ENCODE measurements at places on chromosomes 5 and 9.

DNA sequence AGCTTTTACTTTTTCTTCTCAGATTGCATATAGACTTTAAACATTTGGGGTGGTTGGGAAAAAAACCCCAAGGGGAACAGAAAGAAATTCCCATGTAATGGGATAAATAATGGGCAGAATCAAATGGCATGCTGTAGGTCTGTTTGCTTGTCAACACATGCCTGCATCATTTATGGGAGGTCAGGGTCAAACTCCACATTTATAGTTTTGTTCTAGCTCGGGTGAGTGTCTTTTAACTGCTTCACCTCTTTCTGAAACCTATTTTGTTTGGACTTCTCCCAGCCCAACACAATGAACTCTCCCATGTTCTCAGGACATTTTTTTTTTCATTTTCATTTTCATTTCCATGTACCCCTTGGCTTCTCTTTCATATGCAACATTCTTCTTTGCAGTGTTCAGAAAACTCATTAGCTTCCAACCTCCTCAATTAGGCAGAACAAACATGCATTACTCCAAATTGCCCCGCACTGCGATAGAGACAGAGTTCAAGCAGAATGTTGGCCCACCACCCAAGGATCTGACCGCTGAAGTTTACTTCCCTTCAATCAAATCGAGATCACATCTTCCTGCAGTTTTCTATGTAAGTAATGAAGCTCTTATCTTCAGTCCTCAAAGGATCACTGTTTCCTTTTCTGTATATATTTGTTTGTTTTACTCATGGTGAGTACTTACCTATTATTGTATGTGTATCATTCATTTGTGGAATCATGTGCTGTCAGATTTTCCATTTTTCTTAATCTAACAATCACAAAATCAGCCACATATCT is 354.6 kb downstream of the ZSWIM6 start:
- no peak for DNase-seq

- no peak for DNase-seq
These were observed 45.7 kb upstream of the GGTA1 start for GRCh38 chr9:121545150-121545874.

DNA sequence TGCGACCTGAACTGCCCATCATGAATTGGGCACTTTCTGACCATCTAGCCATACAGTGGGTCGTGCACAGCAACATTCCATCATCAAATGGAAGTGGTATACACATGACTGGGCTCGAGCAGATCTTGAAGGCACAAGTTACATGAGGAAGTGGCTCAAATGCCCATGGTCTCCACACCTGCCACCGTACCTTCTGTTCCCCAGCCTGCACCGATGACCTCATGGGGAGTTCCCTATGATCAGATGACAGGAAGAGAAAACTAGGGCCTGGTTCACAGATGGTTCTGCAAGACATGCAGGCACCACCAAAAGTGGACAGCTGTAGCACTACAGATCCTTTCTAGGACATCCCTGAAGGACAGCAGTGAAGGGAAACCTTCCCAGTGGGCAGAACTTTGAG is 21.8 kb downstream of the MTMR12 start:
- no peak for DNase-seq

- no peak for DNase-seq
These were observed 51.2 kb upstream of the PALM2AKAP2 start for GRCh38 chr9:109728686-109729300.

DNA sequence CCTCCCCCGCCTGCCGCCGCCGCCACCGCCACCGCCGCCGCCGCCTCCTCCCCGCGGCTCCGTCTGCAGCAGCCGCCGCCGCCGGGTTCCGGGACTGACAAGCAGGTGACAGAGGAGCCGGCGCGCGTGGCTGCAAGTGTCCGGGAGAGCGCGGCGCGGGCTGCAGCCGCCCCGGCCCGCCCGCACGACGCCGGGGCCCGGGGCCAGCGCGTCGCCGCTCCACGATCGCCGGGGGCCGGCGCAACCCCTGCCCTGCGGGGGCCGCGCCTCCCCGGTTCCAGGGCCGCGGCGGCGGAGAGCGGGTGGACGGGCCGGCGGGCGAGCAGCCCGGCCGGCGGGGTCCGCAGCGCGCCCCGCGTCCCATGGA is 343 bp downstream of the LMX1B start:
- DNase-seq: no peak

DNA sequence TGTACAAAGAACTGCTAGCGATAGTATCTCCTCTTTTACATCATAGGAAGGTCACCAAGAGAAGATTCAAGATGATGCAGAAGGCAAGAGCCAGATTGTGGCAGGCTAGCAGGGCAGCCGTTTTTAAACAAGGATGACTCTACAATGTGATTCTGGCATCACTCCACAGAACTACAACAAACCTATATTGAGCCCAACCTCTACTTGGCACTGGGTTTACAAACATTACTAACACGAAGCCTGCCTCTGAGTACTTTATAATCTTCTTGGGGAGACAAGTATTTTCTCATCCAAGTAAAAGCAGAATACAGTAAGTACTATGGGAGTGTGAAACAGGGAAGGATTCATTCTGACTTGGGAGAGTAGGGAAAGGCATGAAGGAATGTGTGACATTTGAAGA is 448.6 kb downstream of the ZNF608 start:
- no peak for DNase-seq

- no peak for DNase-seq
These were observed 7.1 kb upstream of the FBP2 start for GRCh38 chr9:94600715-94601114.

DNA sequence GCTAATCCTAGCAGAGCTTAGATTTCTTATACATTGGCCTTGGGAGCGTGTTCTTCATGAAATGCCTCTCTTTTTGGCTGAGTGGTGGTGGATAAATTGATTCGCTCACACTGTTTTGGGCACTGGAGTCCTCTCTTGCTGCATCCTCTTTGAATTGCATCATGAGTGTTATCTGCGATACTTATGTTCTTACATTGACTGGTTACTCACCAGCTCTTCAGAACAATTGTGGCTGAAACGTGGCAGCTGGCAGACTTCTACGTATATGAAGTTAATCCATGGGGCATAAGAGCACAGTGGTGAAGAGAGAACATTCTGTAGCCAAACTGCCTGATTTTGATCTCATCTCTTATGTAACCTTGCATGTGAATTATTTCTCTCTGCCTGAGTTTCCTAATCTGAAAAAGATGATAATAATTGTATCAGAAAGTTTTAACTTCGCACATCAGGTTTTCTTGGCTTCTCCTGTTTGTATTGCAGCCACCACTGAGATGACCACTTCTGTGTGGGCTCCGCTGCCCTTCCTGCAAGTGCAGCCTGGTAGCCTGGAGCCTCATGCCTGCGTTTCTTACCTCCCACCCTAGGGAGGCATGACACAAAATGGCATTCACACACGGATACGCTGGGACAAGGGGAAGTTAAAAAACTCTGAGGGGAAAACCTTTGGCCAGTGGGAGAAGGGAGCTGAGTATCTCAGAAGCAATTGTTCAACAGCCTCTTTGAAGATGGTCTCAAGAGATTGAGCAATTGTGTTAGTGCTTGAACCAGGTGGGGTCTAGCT is 295.2 kb downstream of the ARHGAP26 start:
- DNase-seq: no peak

DNA sequence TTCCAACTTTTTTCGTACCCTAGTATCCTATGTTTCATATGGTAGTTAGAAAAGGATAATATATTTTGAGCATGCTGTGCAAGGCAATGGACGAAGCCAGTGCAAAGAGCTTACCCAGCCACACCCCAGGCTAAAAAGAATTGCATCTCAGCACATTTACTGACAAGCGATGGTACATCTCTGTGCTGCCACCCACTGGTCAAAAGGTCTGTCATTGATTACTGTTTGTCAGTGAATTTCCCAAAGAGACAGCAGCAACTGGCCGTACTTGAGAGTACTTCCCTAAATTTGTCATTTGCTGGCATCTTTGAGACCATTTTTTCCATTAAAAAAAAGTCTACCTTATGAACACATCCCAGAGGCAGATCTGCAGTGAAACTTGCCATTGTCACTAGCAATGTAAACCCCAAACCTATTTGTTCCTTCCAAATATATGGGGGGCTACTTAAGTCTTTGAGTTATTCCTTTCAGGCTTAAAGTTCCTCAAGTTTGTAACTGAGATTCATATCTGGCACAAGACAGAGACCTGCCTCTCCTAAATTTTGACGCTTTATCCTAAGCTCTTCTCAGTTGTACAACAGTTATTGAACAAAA is 184.3 kb downstream of the CTNND2 start:
- no peak for DNase-seq

DNA sequence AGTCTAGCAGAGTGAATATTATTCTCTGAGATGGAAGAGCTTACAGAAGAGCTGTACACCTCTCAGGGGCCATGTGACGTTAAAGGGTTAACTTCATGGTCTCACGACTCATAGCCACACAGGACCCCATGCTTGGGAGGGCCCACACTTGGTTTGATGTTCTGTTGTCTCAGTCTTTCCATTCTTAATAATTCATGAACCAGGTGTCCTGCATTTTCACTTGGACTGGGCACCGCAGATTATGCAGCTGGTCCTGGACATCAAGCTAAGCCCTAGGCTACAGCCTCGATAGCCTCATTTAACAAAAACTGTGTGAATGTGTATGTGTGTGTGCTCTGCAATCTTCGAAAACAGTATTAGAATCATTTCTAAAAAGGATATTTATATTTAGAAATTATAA is 323.5 kb downstream of the PLK2 start:
- no peak for DNase-seq

DNA sequence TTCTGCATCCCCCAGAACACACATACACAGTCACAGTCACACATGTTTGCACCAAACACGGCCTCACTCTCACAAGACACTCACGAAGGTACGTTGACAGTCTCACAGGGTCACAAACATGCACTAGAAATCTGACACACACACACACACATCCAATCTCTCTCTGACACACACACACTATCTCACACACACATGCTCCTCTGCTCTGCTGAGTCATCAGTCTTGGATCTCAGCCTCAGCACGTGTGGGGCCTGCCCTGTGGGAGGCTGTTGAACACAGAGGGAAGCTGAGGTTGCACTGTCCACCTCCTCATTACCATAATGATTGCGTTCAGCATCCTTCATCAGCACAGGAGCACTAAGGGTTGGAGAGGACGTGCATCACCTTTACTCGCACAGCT is 188.8 kb downstream of the MTRR start:
- DNase-seq: no peak

DNA sequence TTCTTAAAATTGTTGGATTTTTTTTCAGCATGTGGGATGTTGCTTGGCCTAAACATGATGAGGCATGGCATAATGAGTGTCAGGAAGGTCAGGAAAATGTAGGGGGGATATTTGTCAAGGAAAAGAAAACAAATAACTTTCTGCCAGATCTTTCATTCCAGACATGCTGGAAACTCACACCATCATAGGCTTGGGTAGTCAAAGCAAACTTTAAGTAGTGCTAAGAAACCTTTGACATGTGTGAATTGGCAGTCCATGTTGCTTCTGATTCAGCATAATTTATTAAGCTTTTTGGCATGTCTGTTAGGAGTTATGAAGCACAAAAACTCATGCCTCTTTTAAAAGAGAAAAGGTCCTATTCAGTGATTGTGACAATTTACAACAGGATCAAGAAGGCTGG is 61.3 kb upstream of the MTAP start:
- no peak for DNase-seq

- no peak for DNase-seq
These were observed 37.5 kb downstream of the RETREG1 start for GRCh38 chr5:16579142-16579847.

GRCh38 chr5:105501315-105501714 is 1938.7 kb upstream of the NUDT12 start:
- no peak for DNase-seq

DNA sequence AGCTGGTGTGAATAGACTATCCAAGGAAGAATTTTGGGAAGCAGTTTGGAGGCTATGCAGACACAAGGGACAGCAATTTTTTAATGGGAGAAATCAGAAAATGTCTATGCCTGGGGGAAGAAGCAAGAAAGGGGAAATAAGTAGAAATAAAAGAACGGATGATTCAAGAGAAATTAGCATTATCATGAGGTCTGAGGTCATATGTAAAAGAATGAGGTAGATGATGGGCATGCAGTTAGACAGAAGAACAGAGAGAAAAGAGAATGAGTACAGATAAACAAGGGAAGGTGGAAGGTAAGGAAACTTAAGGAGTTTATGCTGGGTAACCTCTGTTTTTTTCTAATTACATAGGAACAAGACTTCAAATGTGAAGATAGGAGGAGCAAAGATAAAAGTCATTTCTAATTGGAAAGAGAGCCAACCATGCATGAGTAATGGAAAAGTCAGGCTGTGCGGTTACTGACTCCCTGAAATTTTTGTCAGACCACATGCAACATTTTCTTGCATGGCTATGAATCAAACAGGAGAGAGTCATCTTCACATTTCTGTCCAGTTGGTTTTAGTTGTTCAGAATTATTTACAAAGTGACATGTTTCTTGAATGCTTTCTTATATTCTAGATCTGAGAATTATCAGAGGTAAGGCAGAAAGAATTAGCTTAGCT is 101.0 kb upstream of the PIK3R1 start:
- DNase-seq: no peak

DNA sequence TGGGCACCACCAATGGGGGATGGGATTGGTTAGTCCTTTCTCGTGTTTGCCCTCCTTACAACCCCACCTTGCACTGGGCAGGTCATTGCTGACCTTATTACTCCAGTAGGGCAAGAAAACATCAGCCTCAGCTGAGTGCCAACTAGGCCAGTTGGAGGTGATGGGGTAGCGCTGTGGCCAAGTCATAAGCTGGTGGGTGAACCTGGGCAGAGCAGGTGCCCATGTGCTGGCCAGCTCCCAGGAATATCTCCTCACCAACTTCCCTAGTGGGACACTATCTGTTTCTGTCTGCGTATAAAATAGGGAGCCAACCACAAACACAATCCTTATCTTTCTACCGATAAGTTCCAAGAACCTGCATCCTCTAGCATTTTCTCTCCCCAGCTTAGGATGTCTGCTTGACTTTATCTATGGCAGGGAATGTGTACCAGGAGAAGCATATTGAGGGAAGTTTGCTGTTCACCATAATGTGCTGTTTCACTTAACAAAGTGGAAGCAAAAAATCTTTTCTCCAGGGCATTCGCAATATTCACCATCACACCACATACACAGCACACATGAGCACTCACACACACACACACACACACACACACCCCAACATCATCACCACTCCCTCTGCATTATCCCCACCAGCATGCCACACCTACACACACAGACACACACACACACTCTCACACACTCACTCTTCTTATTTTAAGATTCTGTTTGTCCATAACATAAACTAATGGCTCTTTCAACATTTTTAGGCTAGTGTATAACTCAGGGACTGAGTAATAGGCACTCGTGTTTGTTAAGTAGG is 390.0 kb downstream of the ENC1 start:
- no peak for DNase-seq

Data from T-cell (primary cell).